Panc1 (cell line): ENCODE measurements at places on chromosomes 3 and 15.

DNA sequence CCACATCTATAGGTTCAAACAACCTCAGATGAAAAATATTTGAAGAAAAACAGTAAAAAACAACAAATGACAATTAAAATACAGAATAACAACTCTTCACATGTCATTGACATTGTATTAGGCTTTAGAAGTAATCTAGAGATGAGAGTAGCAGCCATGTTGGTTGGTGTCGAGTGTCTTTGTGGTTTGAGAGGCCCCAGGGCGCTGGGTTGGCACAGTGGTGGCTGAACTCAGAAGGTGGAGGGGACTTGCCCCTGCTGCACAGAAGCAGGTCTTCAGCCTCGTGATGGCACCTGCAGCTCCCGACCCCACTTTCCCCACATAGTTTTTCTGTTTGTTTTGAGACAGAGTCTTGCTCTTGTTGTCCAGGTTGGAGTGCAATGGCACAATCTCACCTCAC is 187.2 kb downstream of the OSBPL10 start:
- no peak for DNase-seq
- H3K27ac ChIP-seq = no peak overlapping the region
- no peaks in the 10 kb centered on the region for H3K36me3 ChIP-seq
- no peak overlapping the region for H3K4me3 ChIP-seq

- no peaks in the 10 kb centered on the region for H3K4me1 ChIP-seq
- no peaks in the 10 kb centered on the region for H3K27me3 ChIP-seq
- no peaks in the 10 kb centered on the region; the same call in none of the 2 replicates for H3K36me3 ChIP-seq
- no peak for DNase-seq
Observed at GRCh38 chr15:50365971-50366370, 11.0 kb upstream of the GABPB1 start.

DNA sequence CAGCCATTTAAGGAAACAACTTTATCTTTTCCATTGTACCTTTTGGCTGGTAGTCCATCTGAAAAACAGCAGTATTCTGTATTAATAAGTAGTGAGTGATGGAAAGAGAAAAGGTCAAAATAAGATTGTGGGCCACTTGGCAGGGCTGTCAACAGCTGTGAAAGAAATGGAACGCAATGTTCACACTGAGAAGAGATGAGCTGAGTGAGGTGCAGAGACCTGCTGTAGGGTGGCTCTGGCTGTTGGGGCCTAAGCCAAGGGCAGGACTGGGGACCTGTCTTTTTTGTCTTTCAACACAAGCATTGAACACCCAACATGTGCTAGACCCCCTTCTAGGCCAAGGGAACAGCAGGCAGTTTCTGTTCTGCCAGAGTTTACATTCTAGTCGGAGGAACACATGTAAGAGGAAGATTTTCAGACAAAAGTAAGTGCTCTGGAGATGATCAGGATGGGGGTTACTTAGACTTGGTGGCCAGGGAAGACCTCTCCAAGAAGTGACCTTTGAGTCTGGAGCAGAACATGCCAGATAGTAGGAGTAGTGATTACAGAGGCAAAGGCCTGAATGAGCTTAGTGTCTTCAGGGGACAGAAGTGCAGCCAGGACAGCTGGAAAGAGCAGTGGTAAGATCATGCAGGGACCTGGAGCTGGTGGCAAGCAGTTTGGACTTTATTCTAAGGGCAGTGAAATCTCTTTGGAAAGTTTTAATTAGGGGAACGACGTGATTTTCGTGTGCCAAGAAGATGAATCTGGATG is 29.6 kb downstream of the TSEN2 start:
- H3K27me3 ChIP-seq = no peaks in the 10 kb centered on the region
- no peaks in the 10 kb centered on the region for H3K4me1 ChIP-seq
- no peak for DNase-seq
- no peak overlapping the region for H3K27ac ChIP-seq

DNA sequence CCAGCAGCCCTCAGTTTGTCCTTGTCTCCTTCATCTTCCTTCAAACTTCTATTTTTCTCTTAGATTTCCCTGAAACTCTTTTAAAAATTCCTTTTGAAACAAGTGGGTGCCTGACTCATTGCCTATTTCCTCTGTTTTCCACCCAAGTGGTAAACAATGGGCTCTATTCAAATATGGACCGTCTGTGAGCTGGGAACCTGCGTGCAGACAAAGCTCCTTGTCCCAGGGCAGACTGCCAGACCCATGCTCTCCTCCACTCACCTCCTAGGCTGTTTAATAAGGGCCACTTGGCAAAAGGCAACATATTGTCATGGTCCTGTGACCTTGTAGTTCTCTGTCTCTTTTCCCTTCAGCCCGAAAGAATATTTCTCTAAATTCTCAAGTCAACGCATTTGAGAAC is 332.7 kb upstream of the THBS1 start:
- no peaks in the 10 kb centered on the region for H3K36me3 ChIP-seq
- H3K27ac ChIP-seq = no peak overlapping the region
- no peak for DNase-seq
- no peaks in the 10 kb centered on the region for H3K4me1 ChIP-seq
- no peak overlapping the region for H3K4me3 ChIP-seq

- H3K27ac ChIP-seq = no peak overlapping the region
- no peaks in the 10 kb centered on the region for H3K36me3 ChIP-seq
- H3K4me3 ChIP-seq = no peak overlapping the region
- DNase-seq = no peak
Observed at GRCh38 chr3:127015282-127016042, 32.5 kb downstream of the PLXNA1 start.

DNA sequence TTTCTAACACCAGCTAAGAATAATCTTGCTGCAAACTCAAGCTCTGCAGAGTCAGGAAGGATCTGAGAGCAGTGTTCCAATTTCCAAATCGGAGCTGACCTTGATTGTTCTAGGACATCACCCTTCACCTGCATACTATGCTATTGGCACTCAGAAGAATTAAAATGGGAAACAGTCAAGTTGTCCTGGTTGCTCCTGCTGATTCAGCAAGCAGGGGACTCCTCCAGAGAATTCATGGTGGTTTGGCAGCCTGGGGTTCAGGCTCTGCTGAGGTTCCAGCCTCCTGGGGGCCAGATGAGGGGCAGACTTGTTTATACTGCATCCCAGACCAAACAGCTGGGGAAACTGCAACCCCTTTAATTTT is 213.7 kb upstream of the ADAMTS9 start:
- H3K27ac ChIP-seq = no peak overlapping the region
- no peaks in the 10 kb centered on the region for H3K27me3 ChIP-seq
- no peaks in the 10 kb centered on the region for H3K36me3 ChIP-seq
- H3K4me1 ChIP-seq = no peaks in the 10 kb centered on the region

GRCh38 chr15:23857028-23857641 is 170.0 kb upstream of the NDN start:
- no peaks in the 10 kb centered on the region for H3K27me3 ChIP-seq
- H3K4me1 ChIP-seq = no peaks in the 10 kb centered on the region
- H3K36me3 ChIP-seq = no peaks in the 10 kb centered on the region
- H3K4me3 ChIP-seq = no peak overlapping the region
- no peak overlapping the region for H3K27ac ChIP-seq

GRCh38 chr3:119148493-119149180 is 2.7 kb downstream of the TEX55 start:
- H3K4me3 ChIP-seq = no peak overlapping the region
- DNase-seq = no peak
- no peaks in the 10 kb centered on the region for H3K36me3 ChIP-seq

DNA sequence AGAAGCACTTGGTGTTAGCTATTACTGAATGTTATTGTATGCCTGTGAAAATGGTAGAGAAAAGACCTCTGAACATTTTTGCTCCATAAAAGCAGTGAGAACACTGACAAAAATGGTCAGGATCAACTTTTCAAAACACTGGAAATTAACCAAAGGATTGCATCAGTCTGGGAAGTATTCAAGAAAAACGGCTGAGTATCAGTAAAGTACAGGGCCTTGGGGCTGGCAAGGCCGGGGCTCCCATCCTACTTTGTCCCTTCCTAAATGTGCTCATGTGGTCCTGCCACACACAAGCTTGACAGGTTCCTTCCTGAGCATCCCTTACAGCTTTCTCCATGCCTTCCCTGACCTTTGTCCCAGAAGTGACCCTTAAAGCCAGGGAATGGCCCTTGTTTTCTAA is 84.0 kb downstream of the CFAP20DC start:
- no peak overlapping the region for H3K27ac ChIP-seq
- no peak for DNase-seq
- H3K4me1 ChIP-seq = no peaks in the 10 kb centered on the region
- H3K4me3 ChIP-seq = no peak overlapping the region
- no peaks in the 10 kb centered on the region for H3K27me3 ChIP-seq

DNA sequence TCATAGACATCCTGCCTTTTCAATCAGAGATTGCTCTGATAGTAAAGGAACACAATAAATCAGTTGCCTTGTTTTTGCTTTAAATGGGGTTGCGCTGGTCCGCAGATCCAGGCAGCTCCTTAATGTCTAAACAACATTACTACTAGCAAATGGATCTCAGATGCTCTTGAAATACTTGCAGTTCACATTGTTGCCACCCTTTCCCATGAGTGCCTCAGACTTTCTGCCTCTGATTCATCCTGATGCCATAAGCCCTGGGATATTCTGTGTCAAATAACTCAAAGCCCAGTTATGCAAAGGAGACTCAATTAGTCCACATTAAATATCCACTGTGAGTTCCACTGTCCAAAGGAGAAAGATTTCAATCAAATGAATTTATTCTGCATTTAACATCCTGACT is 196.7 kb downstream of the PLCH1 start:
- H3K4me3 ChIP-seq = no peak overlapping the region
- H3K4me1 ChIP-seq = no peaks in the 10 kb centered on the region
- no peak overlapping the region for H3K27ac ChIP-seq
- DNase-seq = no peak
- H3K36me3 ChIP-seq = no peaks in the 10 kb centered on the region
- H3K27me3 ChIP-seq = no peaks in the 10 kb centered on the region

GRCh38 chr3:114122027-114122709 is 56.7 kb downstream of the DRD3 start:
- H3K27ac ChIP-seq = no peak overlapping the region
- no peak overlapping the region for H3K4me3 ChIP-seq
- no peaks in the 10 kb centered on the region for H3K27me3 ChIP-seq
- H3K36me3 ChIP-seq = no peaks in the 10 kb centered on the region
- H3K4me1 ChIP-seq = no peaks in the 10 kb centered on the region
- DNase-seq = no peak

DNA sequence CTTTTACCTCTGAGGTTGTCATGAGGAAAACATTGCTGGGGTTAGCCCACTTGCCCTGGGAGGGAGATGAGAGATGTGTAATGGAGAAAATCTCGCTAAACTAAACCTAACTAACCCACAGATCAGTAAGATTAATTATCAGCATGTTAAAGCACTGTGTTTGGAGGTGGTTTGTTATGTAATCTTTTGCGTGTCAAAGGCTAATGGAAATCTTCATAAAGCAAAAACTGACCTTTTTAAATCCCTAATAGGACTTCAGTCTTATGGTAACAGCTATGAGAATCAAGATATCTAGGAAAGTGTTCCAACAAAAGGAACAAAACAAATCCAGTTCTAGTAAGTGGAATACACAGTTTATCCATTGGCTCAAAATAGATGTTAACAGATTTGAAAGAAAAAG is 102.7 kb downstream of the PLOD2 start:
- no peaks in the 10 kb centered on the region for H3K27me3 ChIP-seq
- H3K27ac ChIP-seq = no peak overlapping the region
- no peaks in the 10 kb centered on the region for H3K4me1 ChIP-seq
- DNase-seq = no peak
- no peak overlapping the region for H3K4me3 ChIP-seq
- no peaks in the 10 kb centered on the region for H3K36me3 ChIP-seq

- H3K4me3 ChIP-seq = no peak overlapping the region
- no peak overlapping the region for H3K27ac ChIP-seq
- no peak for DNase-seq
- no peaks in the 10 kb centered on the region for H3K4me1 ChIP-seq
- no peaks in the 10 kb centered on the region for H3K27me3 ChIP-seq
Observed at GRCh38 chr3:27097182-27097581, 272.0 kb downstream of the NEK10 start.
